NCI-H69 (cell line): ENCODE measurements at places on chromosomes 1 and 21.

DNA sequence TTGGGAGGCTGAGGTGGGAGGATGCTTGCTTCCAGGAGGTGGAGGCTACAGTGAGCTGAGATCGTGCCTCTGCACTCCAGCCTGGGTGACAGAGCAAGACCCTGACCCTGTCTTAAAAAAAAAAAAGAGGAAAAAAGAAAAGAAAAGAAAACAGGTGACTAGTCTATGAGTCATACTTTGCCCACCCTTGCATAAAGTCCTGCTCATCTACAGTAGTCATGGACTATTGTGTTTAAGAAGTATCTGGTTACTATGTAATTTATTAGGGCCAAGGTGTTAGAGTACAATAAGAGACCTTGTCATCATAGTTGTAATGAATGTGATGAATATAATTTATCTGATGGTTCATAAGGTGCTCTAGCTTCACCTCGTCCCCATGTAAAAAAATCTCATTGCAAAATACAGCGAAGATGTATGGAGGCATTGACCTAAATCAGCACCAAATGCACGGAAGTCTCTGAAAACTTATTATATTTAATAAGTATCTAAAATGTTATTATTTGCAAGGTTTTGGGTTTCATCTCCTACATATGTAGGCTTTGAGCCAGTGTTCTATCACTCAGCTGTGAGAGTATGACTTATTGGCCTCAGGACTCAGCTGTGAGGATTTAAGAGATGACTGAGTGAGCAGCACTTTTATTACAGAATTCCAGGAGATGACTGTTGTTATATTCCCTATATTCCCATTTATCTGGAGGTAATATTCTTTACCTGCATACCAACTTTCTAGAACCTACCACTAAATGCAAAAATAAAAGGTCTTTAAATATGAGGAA is 19.9 kb upstream of the KCNJ6 start:
- peak; percentile 66 for DNase-seq

GRCh38 chr1:228000836-228001563 is 5.8 kb upstream of the WNT3A start:
- no peak for DNase-seq

DNA sequence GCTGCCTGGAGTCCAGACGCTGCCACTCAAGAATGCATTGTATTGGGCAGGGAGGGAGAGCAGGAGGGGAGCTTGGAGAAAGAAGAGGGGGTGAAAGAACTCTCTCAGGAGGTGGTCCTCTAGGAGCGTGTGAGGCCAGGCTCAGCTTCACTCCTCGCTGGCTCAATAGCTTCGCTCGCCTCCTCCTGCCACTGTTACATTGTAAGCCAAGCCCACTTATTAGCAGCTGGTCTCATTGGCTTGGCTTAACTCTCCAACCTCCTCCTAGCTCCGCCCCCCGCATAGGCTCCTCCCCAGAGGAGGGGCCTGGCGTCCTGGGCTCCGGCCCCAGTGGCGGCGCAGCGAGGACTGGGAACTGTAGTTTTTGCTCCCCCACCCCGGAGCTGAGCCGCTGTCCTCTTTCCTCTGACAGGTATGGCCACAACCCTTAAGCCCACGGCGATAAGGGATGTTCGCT is at the start of gene KCNN3:
Gene KCNN3, minus strand, starts transcription at position 167 of the 457 bp plus-strand sequence. CDS start 317 bp downstream, outside the sequence.
- DNase-seq: peak; percentile 97

DNA sequence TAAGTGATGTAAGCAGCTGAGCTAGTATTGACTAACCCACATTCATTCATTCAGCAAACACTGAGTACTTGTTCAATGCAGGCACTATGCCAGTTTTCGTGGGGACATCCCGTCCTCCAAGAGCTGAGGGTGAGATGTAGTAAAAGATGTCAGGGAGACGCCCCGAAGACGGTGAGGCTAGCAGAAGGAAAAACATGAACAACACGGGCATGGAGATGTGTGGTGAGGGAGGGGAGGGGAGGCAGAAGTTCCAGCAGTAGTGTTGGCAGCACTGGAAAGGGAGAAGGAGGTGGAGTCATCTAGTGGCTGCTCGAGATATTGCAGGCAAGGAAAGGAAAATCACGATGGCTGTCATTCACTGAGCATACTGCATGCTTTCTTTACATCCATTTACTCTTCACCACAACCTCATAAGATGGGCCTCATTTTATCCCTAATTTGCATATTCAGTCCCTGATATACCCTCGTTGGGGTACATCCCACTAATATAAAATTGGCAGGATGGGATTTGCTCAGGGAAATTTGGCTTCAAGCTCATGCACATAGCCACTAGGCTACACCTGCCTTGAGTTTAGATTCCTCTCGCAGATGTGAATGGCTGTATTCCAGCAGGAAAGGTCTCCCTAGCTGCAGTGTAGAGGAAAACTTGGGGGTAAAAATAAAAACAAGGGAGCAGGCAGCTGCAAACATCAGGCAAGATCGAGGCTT is 14.5 kb downstream of the PDZK1IP1 start:
- peak; percentile 35 for DNase-seq

- no peak for DNase-seq
Measured at GRCh38 chr1:229024528-229025130, 246.3 kb upstream of the RAB4A start.

DNA sequence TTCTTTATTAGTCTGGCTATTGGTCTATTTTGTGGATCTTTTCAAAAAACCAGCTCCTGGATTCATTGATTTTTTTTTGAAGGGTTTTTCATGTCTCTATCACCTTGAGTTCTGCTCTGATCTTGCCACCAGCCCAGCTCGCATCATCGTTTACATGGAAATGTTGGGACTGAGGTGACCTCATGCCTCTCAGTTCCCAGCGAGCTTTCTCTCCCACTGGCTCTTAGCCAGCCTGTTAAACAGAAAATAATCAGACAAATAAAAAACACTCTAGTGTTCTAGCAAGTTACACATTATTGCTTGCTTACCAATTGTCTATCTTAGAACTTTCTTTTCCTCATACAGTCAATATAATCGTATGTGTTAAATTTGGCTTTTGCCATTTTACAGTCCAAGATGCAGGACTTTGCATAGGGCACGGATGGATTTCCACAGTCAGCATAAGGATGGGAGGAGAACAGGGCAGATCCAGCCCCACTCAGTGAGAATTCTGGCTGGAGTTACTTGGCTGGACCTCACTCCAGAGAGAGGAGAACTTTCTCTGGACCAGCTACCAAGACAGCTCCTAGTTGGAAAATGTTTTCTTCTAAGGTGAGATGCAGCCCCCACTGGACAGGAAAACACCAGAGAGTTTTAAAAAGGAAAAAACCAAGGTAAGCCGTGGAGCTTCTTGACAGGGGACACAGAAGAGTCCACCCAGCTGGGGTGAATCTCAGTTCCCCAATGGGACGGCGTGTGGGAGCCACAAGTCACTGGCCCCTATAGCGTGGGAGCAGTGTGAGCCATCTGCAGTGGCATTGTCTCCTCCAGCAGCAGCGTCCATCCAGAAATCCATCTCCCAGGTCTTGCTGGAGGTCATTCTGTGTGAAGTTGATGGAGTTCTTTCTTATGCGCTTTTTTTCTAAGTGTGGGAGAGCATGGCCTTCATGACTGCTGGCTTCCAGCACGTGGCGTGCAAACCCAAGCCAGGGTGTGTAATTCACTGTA is 17.6 kb downstream of the PGBD2 start:
- no peak for DNase-seq

DNA sequence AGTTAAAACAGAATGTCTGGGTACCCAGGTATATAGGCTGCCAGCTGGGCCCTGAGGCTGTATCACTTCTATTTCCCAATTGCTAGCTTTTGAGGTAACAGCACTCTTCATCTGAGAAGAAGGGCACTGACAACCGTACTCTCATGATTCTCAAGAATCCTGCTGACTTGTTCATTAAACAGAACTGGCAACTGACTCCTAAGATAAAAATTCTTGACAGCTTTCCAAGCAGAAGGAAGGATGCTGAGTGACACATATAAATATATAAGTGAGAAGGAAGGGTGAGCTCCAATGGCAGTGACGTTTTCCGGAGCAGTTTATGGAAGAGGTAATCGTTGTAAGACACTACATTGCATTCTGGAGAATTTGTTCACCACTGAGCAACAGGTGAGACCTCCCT is 48.1 kb upstream of the NRIP1 start:
- DNase-seq: no peak

GRCh38 chr1:164774819-164775654 is 216.1 kb downstream of the PBX1 start:
- DNase-seq: peak; percentile 76

DNA sequence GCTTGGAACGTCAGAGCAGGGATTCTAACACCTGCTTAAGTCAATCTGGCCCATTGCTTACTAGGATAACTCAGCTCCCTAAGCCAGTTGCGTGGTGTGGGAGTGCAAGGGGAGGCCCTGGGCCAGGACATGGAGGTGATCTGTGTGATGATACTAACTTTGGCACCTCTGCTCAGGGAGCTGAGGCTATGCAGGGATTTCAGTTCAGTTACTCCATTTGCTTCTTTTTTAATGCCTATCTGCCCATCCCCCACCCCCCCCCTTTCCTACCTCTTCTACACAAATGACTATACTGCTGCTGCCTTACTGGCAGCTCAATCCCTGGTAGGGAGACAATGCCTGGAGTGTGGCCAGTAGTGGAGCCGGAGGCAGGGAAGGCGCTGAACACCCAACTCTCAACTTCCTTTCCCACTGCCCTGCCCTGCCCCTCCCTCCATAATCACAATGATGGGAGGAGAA is 19.5 kb downstream of the INKA2 start:
- no peak for DNase-seq

GRCh38 chr1:222644636-222644980 is 26.7 kb downstream of the MIA3 start:
- DNase-seq: no peak

- DNase-seq: no peak
Measured at GRCh38 chr1:77553568-77554291, 128.7 kb downstream of the ZZZ3 start.

DNA sequence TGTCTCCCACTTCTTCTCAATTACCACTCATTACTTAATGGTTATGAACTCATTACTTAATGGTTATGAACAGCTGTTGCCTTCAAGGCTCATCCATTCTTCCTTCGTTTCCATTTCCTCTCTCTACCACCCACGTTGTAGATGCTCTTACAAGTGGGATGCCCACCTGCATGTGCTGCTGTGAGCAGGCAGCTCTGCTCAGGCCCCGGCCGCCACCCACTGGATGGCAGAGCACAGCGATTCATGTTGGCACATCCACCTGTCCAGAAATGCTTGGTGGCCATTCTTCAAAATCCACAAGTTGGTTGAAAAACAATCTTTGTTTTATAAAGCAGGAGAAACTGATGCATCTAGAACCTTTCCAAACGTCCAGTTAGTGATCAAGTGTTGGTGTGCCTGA is 14.5 kb downstream of the ATP1A1 start:
- DNase-seq: no peak

GRCh38 chr1:29753771-29754572 is 517.6 kb downstream of the PTPRU start:
- DNase-seq: peak; percentile 84

GRCh38 chr1:242086093-242086492 is 87.2 kb upstream of the MAP1LC3C start:
- no peak for DNase-seq

- no peak for DNase-seq
Measured at GRCh38 chr1:34712007-34712688, 42.7 kb upstream of the GJB5 start.

DNA sequence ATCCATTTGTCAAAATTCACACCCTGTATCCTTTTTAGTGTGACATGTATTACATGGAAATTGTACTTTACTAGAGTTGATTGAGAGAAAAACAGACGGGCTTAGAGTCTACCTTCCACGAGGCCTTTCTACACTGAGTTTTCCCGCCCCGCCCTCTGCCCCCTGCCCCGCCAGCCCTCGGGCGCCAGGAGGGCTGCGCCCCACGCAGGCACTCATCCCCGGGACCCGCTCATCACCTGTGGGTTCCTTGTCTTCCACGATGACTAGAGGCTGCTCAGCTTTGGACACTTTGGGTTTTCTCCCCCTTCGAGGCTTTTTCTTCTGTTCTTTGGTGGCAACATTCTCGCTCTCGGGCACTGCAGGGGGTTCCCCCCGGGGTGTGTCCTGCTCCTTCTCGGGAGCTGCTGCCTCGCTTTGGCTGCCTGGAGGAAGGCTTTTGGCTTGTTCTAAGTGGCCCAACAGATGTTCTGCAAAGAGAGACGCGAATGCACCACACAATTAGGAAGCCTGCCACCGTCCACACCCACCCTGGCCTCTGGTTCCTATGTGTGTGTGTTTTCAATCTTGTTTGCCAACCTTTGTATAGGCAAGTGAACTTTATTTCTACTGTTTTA is 39.6 kb downstream of the PRDM15 start:
- no peak for DNase-seq

DNA sequence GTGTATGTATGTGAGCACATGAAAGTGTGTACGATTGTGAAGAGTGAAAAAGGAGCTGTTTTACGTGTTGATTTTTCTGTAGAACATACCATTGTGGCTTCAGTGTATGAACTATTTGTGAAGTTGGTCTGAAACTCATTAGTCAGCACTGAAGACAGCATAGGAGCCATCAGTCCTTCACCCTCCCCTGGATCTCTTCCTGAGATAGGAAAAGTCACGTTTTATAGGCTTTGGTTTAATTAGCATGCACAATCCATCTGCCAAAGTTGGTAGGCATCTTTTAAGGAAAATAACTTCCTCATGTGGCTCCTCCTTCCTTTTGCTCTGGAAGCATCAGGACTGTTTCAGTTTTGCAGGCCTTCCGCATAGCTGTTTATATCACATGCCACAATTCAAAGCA is 1.4 kb upstream of the RABIF start:
- no peak for DNase-seq

- DNase-seq: no peak
Measured at GRCh38 chr21:46418265-46418946, 40.3 kb upstream of the DIP2A start.

GRCh38 chr1:55287723-55288122 is 72.6 kb upstream of the USP24 start:
- no peak for DNase-seq

DNA sequence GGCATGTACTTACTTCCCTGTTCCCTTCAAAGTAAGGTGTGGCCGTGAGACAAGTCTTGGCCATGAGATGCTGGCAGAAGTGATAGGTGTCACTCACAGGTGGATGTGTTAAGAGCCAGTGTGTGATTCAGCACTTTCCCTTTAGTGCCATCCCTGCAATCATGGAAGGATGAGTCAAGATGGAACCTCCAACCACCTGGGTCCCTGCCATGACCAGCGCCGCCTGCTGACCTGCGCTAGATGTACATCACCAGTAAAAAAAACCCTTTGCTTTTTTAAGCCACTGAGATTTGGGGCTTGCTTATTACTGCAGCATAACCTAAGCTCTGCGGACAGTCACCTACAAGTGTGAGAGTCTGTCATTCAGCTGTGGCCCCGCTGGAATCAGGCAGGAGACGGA is 71.7 kb downstream of the TOMM20 start:
- peak; percentile 26 for DNase-seq

DNA sequence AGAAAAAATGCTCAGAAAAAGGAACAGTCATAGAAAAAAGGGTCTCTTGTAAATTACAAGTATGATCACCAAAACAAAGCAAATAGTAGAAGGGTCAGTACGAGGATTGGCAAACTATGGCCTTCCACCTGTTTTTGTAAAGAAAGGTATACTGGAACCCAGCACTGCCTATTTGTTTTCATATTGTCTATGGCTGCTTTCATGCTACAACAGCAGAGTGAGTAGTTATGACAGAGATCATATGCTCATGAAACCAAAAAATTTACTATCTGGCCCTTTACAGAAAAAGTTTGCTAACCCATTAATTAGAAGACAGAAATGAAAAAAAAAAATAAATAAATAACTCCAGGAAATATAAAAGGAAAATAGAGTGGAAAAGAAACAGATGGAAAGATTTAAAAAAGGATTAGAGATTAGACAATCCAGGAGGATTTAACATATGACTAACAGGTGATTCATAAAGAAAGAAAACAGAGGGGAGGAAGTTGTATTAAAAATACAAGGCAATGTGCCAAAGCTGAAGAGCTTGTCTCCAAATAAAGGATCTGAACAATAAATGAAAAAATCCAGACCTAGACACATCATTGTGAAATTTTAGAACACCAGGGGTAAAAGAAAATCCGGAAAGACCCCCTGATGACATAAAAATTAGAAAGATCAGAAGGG is 108.5 kb upstream of the SERTAD4 start:
- peak; percentile 35 for DNase-seq
